ENCODE measurements at places on chromosomes 7 and 10.
A peak's percentile ranks its signal among the peaks of the same experiment; 100 is the strongest.

- DNase-seq, result no peak
These were observed 85.5 kb downstream of the PTPRE start for GRCh38 chr10:127992376-127992775.

GRCh38 chr7:156578578-156578940, 62.0 kb upstream of the RNF32 start:
- DNase-seq, result no peak

DNA sequence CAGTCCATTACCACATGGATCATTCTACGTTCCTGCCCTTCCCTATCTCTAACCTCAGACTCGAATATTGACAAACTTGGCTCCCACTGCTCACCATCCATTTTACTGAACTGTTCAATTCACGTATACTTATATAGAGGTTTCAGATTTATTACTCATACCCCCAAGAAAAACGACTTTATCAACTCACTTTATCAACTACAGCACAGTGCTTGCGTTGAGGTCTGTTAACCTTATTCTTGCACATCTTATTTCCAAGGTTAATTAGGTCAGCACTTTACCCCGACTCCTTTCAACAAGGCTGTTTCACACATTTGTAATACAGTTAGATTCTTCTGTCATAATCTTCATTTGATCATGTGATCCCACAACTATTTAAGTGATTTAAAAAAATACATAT, 162.3 kb upstream of the AHR start:
- no peak for DNase-seq

- no peak for DNase-seq
These were observed 29.7 kb downstream of the UNC5B start for GRCh38 chr10:71241830-71242621.

GRCh38 chr7:4200546-4201094, 481.5 kb upstream of the FOXK1 start:
- no peak for DNase-seq

DNA sequence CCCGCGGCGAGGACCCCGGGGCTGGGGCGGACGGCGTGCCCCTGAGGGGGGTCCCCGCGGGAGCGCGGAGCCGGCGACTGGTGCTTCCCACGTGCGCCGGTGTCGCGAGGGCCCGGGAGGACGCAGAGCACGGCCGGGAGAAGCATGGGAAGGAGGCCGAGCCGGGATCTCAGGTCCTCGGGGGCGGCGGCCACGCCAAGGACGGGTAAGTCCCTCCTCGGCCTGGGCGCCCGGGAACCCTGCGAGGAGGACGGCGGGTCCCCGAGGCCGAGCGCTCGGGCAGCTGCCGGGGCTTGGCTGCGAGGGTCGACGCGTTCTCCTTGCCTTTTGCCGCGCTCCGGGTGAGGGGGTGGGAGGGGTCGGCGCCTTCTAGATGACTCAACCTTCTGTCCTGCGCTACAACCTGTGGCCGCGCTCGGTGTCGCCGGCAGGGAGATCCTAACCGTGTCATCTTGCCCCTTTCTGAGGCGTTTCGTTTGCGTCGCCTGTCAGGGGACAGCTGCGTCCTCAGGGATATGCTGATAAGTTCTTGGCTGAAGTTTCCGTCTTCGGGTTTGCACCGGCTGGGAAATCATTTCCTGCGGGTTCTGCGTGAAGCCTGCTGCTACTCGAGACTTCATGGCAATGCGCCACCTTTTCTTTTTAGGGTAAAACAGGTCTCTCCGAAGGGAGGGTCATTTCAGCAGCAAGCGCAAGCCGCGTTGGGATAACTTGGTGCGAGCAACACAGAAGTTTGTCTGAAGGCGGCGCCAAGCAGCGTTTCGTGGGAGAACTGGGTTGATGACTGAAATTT, 529 bp downstream of the TASOR2 start:
- peak; percentile 22 for DNase-seq

DNA sequence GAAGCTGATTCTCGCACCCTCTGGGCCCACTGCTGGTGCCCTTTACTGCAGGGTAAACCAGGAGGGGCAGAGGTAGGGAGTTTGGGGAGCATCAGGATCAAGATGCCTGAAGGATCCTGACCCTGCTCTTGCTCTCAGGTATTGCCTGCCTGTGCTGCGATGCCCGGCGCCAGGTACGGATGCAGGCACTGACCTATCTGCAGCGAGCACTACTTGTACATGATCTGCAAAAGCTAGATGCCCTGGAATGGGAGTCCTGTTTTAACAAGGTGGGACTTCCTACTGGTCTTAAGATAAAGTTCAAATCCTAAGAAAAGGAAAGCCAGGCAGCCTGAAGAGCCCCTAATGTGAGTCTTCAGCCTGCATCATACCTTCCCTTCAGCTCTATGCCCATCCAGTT, 16.1 kb upstream of the NFKB2 start:
- DNase-seq, result no peak

DNA sequence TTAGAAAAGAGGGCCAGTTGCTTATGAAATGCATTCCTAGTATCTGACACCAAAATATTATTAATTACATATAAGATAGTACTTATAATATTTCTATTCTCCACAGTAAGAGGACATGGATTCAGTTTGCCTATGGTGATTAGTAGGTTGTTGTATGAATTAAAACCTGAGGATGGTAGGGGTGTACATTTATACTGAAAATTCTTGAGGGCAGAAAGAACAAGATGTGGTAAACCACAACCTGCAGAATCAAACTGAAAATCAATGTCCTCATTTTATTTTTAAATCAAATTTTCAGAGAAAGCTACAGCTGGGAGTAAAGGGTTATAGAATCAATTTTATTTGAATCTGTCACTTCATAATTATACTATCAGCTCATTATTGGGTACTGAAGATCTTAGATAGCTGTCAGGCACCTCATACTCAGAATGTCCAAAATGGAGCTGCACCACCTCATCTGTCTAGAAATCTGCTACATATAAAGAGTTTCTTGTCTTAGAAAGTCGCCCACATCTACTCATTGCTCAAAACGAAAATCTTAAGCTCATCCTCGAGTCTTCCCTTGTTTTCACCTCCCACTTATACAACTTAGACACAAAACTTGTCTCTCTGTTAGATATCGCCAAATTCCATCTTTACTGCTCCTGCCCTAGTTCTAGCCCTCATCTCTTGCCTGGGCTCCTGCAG, 65.4 kb downstream of the MYO3A start:
- DNase-seq, result no peak

GRCh38 chr10:28680358-28680752, 3.0 kb downstream of the BAMBI start:
- no peak for DNase-seq

DNA sequence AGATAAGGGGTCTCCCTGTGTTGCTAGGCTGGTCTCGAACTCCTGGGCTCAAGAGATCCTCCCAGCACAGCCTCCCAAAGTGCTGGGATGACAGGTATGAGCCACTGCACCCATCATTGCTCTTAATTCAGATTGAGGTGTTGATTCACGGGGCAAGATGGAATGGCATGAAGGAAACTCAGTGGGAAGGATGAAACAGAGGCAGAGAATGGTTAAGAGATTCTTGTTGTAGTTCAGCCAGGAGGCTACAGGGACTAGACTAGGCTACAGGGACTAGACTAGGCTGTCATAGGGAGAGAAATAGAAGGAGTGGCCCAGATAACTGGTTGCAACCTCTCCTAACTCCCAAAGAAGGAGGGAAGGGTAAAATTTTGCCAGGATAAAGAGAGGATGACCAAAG, 48.0 kb downstream of the THNSL1 start:
- DNase-seq, result no peak

DNA sequence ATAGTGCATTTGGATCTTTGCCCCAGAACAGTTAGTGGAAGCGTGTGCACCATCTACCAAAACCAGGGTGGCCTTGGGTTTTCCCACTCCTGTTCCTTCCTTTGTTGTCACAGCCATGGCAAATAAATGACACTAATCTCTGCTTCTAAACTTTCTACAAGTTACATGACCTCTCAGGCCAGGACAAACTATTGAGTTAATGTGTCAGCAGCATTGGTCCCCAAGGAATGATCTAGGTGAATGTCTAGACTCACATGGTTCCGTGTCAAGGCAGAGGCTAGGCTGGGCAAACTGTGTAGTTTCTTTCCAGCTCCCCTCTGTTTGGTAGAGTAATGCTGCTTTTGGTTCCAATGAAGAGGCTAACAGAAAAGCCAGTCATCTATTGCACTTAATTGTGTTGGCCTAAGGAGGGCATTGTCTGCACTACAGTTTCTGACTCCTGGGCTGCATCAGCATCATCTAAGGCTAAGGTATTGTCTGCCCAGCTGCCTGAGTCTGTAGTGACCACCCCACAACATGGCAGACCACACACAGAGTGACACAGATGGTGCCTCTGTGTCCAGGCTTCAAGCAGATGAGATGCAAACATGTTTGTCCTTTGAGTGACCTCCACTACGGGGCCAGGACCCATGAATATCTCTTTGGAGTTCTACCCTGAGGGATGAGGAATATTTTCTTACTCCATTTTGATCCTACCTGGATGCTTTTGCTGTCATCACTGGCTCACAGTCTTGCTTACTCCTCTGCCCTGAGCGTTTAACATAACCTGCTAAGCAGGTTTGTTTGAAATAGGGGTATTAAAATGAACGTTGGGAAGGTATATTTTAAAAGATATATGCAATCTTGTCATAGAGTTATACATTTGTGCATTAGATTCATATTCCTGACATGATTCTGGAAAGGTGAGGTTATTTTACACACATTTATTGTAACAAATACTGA, 1.7 kb downstream of the CYP3A4 start:
- no peak for DNase-seq

DNA sequence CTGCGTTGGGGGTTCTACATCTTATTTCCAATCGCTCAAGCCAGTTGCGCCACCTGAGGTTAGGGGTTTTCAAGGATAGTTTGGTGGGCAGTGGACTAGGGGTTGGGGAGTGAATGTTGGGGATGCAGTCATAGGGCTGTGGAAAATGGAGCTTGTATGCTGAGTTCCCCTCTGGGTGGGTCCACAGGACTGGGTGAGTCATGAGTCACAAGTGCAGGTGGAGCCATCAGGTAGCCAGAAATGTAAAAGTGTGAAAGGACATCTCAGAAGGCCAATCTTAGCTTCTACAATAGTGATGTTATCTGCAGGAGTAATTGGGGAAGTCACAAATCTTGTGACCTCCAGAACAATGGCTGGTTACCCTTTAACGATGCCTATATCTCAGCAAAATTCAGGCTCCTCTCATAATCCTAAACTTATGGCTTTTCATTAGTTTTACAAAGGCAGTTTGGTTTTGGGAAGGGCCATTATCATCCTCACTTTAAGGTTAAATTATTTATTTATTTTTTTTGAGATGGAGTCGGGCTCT, 18.0 kb upstream of the MKRN1 start:
- no peak for DNase-seq

DNA sequence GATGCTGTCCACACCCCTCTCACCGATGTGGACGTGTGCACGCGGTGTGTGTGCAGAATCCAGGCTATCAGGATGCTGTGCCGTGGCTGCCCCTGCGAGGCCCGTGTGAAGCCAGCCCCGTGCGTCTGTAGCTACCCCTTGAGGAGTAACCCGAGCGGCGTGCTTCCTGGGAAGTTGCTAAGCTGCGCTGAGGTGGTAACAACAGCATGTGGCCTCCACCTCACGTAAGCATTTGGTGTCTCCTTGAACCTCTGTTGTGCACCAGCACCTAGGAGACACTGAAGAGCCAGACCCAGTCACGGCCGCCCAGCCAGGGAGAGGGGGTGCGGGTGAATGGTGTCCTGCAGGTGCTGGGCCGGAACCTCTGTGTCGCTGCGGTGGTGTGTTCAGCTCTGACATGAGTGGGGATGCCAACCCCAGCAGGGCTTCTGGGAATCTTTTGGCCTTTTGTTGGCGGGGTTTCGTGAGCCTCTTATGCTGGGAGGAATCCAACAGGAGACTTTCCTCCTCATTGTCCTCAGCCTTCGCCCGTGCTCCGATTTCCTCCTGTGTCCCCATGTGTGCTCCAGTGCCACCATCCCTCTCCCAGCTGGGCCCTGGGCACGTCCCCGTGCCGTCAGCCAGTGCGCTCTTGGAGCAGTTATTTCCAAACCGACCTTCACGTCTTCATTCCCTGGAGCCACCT, 60.4 kb downstream of the DNAJB6 start:
- DNase-seq, result no peak

DNA sequence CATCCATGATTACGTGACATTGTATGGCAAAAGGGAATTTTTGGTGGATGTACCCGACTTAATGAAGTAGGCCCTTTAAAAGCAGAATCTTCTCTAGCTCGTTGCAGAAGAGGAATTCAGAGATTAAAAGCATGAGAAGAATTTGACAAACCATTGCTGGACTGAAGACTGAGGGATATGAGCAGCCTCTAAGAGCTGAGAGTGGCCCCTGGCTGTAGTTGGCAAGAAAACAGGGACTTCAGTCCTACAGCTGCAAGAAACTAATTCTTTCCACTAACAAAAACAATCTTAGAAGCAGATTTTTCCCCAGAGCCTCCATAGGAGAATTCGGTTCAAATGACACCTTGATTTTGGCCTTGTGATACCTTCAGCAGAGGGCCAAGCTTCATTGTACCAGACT, 34.1 kb downstream of the MACC1 start:
- no peak for DNase-seq

DNA sequence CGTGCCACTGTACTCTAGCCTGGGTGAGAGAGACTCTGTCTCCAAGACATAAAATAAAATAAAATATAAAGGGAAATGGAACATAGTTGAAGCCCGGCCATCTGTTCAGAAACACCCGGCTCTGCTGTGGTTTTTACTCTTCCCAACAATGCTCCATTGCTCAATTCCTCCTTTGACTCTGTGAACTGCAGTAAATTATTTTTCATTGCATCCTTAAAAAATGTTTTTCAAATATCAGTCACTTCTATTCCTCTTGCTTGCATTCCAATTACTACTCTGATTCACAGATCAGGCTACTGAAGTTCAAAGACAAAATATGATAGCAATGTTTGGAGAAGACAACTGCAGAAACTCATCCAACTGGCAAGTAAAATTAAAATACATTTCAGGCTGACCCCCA, 983.0 kb downstream of the SORCS1 start:
- DNase-seq, result no peak

- no peak for DNase-seq
These were observed 76.2 kb downstream of the TMEM26 start for GRCh38 chr10:61376908-61377368.

- peak; percentile 33 for DNase-seq
These were observed 44.2 kb downstream of the PDLIM1 start for GRCh38 chr10:95246582-95247051.

DNA sequence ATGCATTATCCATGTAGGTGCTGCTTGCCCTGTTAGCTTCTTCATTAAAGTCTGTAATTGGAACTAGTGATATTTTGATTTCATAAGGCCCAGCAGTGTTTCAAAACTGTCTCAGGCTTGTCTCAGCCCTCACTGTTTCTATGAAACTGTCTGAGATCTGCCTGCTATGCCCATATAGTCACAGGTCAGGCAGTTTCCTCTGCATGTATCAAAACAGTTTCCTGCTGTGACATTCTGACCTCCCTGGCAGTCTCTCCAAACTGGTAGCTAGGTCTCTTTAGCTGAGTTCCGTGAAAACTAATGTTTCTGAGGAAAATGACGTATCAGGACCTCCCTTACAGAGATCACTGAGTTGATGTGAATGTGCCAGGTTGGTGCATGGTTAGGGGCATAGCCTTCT, 18.9 kb upstream of the SEMA3D start:
- no peak for DNase-seq

DNA sequence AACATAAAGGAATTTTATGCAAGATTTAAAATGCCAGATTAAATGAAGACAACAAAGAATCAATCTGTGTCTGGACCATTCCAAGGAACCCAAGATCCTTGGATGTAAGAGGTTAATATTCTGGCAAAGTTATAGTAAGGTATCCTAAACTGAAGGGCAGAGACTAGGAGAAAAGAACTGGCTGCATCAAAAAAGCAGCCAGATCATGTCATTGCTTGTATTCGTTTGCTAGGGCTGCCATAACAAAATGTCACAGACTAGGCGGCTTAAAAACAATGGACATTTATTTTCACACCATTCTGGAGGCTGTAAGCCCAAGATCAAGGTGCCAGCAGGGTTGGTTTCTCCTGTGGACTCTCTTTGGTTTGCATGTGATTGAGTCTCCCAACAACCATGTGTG, 99.7 kb downstream of the ADCYAP1R1 start:
- no peak for DNase-seq
